ENCODE measurements at places on chromosomes 5 and 9.

- DNase-seq = no peak
Measured at GRCh38 chr5:159752622-159753275, 163.5 kb upstream of the ADRA1B start.

DNA sequence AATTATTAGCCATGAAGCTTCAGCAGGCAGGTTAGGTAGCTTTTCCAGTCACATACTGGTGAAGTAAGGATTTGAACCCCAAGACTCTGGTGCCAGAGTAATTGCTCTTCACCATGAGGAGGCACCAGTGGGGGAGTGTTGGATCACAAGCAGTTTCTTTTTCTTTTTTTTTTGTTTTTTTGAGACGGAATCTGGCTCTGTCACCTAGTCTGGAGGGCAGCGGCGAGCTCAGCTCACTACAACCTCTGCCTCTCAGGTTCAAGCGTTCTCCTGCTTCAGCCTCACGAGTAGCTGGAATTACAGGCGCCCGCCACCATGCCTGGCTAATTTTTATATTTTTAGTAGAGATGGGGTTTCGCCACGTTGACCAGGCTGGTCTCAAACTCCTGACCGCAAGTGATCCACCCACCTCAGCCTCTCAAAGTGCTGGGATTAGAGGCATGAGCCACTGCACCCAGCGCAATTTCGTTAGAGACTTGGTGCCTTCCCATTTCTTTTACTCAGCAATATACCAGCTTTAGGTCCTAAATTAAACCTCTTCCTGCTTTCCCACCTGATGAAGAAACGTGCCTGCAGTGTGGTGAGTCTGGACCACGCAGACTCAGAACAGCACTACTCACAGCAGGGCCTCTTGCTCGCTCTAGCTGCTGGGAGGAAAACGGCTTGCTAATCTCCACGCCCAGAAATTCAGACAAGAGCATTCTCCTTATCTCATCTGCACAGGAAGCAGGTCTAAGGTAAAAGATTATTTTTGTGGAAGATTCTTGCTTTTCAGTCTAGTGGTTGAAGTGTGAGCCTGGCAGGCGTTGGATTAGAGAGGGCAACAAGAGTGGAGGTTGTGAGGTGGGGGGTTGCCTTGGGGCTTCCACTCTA, at the start of gene S100Z:
Gene S100Z, plus strand, starts transcription at position 596 of the 873 bp plus-strand sequence. CDS start 25,346 bp downstream, outside the sequence.
- DNase-seq = no peak

DNA sequence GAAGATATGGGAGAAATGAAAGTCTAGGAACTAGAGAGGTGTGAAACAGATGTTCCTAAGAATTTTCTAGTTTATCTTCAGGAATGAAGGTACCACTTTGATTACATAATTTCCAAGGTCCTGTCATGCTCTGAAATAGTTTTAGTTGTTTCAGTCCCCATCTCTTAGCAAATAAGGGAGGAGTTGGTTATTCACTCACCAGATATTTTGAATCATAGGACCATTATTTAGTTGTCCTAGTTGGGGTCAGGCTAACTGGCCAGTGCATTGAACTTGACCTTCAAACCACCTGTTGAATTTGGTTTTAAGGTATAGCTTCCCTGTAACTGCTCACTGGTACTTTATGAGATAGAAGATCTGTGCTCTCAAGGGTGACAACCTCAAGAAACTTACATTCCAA, 53.9 kb upstream of the TNFAIP8 start:
- no peak for DNase-seq

DNA sequence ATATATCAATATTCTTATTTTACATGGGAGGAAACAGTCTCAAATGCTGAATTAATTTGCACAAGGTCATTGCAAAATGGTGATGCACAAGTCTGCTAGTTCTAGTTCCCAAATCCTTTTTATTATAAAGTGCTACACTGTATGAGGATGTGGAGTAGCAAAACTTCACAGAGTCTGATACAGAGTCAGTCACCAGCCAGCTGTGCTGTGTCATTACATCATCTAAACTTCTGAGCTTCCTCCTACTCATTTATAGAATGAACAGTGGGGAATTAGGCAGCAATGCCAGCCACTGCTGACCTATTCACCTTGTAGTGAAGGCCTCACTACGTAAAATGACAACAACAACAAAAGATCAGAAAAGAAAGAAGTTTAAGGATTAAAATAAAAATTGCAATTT, 357.8 kb downstream of the TMEM167A start:
- no peak for DNase-seq

DNA sequence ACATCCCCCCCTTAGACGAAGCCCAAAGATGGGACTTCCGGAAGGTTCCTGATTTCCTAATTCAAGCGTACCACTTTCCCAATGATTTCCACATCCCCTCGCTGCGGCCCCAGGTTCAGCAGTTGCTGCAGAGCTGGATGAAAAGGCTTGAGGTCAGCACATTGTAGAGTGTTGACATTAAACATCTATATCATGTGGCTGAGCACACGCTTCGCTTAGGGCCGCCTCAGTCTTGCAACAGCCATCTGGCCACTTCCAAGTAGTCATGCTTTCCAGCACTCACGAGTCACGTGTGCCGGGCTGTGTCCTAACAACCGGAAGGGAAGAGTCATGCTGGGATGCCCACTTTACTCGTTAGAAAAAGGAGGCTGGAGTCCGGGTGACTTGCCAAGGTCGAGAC, 340.6 kb upstream of the IRX4 start:
- DNase-seq = no peak

DNA sequence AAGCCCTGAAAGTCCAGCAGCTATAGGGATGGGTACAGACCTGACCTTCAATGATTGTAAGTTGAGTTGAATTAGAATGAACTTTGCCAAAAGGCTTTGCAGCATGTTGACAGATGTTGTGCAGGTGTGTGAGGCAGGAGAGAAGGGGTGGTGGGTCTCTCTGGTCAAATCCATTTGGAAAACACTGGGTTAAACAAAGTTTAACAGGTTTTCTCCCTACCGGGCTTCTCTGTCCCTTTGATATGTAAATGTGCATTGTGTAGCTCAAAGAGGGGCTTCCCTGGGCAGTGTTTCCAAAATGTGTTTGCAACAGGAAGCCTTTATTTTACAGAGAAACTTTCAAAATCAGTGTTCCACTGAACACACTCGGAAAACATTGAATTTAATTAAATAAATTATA, 72.1 kb upstream of the BRINP1 start:
- DNase-seq = no peak

DNA sequence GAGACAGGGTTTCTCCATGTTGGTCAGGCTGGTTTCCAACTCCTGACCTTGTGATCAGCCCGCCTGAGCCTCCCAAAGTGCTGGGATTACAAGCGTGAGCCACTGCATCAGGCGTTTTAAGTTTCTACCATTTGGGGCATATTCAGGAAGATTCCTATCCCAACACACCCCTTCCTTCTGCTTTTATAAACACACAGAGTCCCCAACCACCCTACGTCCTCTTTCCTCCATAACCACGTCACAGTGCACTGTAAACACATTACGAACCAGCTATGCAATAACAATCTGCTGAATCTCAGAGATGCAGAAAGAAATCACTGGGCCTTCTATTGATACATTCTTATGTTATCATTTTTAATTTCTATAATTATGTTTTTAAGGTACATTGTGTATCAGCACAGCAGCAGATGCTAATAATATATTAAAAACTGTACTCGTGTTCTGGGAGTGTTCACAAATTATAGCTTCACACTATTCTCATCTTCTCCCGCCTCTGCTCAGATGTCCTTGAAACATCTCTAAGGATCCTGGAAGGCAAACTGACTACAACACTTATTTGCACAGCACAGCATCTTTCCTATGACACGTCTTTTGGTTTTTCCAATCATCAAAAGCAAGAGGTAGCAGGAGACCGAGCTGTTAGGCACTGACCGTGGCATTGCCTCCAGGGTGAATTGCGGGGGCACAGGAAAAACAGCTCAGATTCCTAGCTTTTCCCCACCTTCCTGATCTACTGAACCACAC, 60.2 kb downstream of the KCNIP1 start:
- DNase-seq = no peak

DNA sequence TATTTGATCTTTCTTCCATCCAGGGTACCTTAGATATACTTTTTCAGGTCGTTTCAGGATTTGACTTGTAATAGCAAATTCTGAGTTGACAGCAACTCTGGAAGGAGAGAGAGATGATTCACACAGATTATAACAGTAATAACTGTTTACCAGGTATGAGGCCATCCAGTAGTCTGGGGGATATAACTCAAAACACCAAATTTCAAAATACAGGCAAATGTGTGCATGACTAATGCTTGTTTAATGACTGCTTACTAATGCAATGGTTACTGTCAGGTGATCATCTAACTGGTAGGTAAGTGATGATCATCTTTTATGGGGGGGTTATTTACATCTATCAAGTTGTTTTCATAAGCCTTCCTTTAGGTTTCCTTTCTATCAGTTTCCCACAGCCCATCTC, 412.3 kb downstream of the MAT2B start:
- DNase-seq = no peak

DNA sequence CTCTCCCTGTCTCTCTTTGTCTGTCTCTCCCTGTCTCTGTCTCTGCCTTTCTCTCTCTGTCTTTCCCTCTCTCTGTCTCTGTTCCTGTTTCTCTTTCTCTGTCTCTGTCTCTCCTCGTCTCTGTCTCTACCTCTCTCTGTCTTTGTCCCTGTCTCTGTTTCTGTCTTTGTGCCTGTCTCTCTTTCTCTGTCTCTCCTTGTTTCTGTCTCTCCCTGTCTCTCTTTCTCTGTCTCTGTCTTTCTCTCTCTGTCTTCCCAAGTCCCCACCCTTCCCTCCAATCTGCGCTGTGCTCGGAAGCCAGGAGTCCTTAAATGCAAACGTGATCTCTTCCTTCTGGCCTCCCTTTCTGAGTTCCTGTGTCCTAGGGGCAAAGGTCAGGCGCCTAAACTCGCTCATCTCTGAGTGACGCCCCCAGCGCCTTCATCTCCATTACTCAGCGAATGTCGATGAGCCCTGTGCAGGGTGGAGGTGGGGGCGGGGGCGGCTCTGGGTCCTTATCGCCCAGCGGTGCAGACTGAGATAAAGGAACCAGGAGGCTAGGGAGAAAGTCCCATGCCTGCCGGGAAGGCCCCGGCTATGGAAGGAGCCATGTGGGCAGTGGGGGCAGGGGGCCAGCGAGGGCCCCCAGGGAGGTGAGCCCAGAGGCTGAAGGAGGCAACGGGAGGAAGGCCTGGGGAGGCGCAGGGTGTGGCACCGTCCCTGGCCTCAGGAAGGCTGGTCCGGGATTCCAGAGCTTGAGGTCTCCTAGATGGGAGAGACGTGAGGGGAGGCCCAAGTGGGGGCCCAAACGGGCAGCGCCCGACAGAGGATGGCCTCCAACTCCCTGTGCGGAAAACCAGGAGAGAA, 1.5 kb upstream of the SLC6A19 start:
- no peak for DNase-seq
